ENCODE measurements at places on chromosomes 3 and 15. TPM values are rescaled to one million over a fixed set of nuclear protein-coding genes. Genes with fewer than 3 reads are reported as not detected.

RPL15 gene
- 3,420 TPM for total RNA-seq

NPAP1 gene
- total RNA-seq = 2.4 TPM

GPR62 gene
- not detected for total RNA-seq

ARL14 gene
- 1.9 TPM for total RNA-seq

ANKRD63 gene
- total RNA-seq = not detected

IL16 gene
- 7.2 TPM for total RNA-seq

Data from umbilical cord (tissue), 2 donors.